Stimulated activated CD4-positive, alpha-beta T cell treated with anti-CD3 and anti-CD28 coated beads, Interleukin-1b, Interleukin-23, amount 100 ng/mL, for 1 hour (primary cell): ENCODE measurements at places on chromosomes 6 and 20.

- no peak for DNase-seq
Observed at GRCh38 chr6:82781620-82782204, 283.9 kb downstream of the UBE3D start.

- DNase-seq = no peak
Observed at GRCh38 chr6:134903448-134903847, 46.5 kb downstream of the ALDH8A1 start.

- no peak for DNase-seq
Observed at GRCh38 chr6:166584853-166585429, 1.5 kb downstream of the RAMACL start.

- no peak for DNase-seq
Observed at GRCh38 chr6:118896339-118897136, 2.6 kb downstream of the ASF1A start.

GRCh38 chr6:3715285-3715684 is 36.2 kb downstream of the PXDC1 start:
- DNase-seq = no peak

- peak; percentile 38 for DNase-seq
Observed at GRCh38 chr6:118709859-118710350, 58.5 kb upstream of the CEP85L start.

DNA sequence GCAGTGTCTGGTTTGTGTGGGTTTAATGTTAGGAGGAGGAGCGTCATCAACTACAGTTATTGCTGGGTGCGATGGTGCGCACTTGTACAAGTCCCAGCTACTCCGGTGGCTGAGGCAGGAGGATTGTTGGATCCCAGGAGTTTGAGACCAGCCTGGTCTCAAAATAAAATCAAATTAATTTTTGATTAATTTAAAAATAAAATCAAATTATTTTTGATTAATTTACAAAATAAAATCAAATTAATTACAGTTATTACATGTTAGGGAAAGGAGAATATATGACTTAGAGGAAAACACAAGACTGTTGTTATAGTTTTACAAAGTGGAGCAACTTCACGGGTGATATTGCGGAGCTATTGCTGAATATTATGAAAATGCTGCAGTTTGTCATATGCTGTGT is 34.7 kb upstream of the ADGRF5 start:
- DNase-seq = no peak

DNA sequence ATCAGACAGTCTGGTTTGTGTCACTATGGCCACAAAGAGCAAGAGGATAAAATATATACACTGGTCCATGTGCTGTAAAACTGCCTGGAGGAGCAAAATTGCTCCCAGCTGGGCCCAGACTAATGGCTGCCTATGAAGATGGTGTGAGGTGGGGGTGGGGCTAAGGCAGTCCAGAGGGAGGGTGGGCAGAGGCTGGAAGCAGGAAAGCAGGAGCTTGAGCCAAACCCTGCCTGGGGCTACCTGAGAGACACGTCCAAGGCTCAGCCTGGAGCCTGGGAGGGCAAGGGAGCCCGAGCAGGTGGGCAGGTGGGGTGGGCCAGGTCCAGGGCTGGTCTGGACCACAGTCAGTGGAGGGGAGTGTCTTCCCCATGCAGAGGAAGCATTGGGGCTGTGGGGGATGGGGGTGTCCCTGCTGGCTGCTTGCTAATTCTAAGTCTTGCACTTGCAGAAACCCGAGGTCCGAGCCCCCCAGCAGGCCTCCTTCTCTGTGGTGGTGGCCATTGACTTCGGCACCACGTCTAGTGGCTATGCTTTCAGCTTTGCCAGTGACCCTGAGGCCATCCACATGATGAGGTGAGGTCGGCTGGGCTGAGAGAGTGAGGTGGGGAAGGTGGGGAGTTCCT is 9.5 kb downstream of the HSPA12B start:
- no peak for DNase-seq

GRCh38 chr20:59618131-59618530 is 13.8 kb downstream of the PHACTR3 start:
- DNase-seq = no peak

GRCh38 chr6:119147101-119148053 is 68.9 kb upstream of the FAM184A start:
- DNase-seq = no peak

DNA sequence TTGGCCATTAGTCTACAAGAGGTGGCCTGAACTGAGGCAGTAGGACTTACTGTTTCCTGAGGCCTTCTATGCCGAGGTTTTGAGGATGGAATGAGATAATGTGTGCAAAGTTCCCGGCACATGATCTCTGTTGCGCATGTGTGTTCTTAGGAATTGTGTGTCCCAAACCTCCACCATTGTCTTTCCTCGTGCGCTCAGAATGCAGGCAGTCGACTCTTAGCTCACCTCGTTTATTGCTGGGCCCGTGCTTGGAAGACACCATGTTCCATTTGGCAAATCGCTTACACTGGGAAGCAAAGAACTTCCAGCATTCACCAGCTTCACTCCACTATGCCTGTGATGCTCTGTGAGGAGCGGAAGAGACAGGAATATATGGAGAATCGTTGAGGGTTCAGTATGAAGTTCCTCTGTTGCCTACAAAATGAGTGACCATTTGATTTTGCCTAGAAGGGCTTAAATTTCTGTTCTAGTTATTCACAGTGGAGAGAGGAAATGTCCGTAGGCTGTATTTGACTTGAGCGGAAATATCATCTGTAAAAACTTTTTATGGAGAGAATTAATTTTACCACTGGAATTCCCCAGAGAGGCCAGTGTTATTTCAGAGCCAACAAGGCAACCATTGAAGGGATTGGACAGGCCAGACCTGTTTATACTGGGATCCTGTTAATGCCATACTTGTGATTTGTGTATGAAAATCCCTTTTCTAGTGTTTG is 75.7 kb upstream of the CLDN20 start:
- no peak for DNase-seq
